Activated T-helper 1 cell treated with anti-CD3 and anti-CD28 coated beads, Interleukin-2, amount 50 U/mL, for 16 hours (primary cell): ENCODE measurements at places on chromosomes 13 and 19.

DNA sequence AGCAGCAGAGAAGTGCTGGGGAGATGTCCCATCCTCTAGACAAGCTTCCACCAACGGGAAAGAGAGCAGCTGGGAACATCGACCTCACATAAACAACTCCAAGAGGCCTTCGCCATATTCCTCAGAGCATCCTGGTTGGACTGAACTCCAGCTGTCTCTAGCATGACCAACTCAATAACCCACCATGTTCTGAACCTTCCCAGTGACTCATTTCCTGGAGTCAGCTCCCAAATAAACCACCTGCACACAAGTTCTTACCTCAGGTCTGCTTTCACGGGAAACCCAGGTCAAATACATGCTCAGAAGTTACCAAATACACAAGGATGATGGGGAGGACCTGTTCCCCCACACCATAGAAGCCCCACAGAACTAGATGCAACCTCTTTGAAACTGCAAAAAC is 878.5 kb downstream of the UQCRFS1 start:
- no peak for DNase-seq

- no peak for DNase-seq
Observed at GRCh38 chr13:107678075-107678689, 537.2 kb downstream of the LIG4 start.

GRCh38 chr19:573519-573825 is 1.1 kb downstream of the BSG start:
- no peak for DNase-seq

DNA sequence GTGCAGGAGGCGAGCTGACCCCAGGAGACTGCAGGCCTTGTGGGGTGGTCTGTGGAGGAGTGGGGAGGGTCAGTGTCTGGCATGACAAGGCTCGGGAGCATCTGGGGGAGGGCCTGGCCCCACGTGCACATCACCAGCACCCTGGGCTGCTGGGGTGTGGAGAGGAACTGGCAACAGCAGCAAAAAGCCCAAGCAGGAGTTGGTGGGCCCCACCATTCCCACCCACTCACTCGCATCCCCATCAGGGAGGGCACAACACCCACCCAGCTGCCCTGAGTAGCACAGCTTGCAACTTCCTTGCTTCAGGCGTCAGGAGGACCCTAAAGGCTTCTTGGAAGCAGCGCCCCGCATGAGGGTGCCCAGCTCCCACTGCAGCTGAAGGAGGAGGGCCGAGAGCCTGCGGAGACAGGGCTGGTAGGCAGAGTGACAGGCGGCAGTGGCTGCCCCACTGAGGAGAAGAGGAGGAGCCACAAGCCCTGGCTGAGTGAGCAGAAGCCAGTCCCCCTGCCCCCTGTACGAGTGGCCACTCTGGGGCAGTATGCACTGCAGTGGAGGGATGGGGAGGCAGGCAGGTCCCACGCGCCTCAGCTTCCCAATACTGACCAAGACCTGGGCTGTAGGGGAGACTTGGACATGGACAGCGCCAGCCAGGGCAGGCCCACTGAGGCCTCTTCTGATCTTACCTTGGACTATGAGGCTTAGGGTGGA is 26.5 kb downstream of the ELL start:
- no peak for DNase-seq

GRCh38 chr13:79374578-79374977 is 31.5 kb downstream of the RBM26 start:
- no peak for DNase-seq

DNA sequence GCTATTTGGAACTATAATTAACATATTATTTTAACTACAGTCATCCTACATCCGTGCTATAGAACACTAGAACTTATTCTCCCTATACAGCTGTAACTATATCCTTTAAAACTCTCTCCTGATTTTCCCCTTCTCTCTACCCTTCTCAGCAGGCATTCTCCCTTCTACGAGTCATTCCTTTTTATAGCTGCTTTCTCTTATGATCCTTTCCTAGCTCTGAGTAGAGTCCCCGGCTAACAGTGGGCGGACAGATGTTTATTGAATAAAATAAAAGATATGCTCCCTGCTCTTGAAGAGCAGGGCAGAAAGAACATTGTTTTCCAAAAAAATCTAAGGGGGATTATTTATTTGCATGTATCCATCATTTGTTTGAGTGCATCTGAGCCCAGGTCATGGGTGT is 246.5 kb upstream of the TMTC4 start:
- no peak for DNase-seq

DNA sequence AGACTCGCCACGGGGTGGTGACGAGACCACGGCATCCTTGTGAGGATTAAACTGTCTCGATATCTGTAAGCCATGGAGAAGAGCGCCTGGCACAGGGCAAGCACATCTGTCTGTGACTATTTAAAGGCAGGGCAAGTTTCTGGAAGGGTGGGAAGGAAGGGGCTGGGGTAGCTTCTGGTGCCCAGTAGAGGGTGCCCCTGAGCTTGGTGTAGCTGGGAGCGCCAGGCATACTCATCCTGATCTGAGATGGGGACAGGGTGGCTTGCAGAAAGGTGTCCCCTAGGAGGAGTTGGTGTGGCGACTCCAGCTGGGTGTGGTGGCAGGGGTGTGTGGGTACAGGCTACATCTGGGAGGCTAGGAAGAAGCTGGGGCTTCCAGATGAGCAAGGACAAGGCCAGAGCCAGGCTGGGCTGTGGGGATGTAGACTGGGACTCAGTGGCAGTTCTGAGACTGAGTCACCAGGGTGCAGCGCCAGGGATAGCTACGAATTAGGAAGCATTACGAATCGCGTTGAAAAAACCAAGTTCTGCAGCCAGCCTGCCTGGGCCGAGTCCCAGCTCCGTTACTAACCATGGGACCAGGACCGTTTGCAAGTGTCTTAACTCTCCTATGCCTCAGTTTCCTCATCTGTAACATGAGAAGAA is 23.1 kb upstream of the ASPDH start:
- no peak for DNase-seq

GRCh38 chr19:42531313-42531712 is 3.0 kb upstream of the CEACAM1 start:
- no peak for DNase-seq

GRCh38 chr13:66195238-66195637 is 1034.9 kb downstream of the PCDH9 start:
- DNase-seq, result no peak

DNA sequence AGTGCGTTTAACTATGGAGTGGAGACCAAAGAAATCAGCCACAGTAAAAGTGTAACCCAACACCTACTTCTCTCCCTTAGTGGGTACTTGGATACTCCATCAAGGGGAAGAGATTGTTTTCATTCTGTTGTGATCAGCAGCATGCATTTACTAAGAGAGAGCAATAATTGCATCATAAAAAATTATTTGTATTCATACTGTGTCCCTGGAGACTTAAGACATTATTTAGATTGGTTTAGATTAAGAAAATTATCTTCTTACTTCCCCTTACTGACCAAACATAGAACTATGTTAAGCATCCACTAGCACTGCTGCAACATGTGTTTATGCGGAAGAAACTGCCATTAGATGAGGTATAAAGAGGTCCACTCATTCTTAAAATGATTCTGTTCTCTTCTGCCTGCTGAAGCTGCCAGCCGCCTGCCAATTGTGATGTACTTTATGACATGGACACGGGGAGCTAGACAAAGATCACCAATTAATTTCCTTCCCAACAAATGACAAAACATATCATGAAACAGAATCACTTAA is 738.5 kb downstream of the DIAPH3 start:
- no peak for DNase-seq

DNA sequence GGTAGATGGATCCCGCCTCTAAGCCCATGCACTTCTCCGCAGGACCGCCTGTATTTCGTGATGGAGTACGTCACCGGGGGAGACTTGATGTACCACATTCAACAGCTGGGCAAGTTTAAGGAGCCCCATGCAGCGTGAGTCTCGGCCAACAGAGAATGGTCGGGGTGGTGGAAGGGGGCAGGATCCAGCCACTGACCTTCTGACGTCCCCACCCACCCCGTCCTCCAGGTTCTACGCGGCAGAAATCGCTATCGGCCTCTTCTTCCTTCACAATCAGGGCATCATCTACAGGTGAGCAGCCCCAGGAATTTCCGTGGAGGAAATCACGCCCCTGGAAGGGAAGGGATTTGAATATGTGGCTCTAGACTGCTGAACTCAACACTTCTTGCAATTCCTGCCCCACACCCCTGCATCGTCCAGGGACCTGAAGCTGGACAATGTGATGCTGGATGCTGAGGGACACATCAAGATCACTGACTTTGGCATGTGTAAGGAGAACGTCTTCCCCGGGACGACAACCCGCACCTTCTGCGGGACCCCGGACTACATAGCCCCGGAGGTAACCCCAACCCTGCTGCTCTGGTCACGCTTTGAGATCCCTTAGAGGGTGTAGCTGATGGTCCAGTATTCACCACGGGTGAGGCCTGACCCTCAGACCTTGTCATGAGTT is 8.8 kb upstream of the CACNG7 start:
- DNase-seq, result no peak

GRCh38 chr13:23852351-23852750 is 36.8 kb downstream of the MIPEP start:
- DNase-seq, result no peak

- DNase-seq, result no peak
Observed at GRCh38 chr13:20157151-20157796, 3.6 kb downstream of the GJA3 start.

- DNase-seq, result no peak
Observed at GRCh38 chr19:57599377-57599760, 316 bp upstream of the ZNF530 start.

DNA sequence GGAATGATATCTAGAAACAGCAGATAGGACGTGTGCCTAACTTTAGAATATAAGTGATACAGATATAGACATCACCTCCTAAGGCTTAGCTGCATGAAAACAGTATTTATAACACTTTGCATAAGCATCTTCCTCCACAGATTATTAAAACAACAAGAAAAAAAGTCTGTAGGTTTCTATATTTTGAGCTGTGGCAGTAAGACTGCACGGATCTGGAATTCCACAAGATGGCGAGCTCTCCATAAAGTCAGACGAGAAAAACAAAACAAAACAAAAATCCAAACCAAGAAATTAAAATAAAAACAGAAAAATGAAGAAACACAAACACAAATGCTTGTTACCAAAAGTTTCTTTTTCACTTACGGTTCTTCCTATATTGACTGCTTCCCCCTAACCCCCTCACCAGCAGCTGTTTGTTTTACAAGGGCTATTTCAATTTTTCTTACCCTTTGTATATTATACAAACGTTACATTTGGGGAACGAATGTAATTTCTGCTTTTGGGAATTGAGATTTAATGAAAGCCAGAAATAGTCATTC is 285.8 kb downstream of the MYO16 start:
- no peak for DNase-seq
